Thoracic aorta (tissue), 2 donors: ENCODE measurements at places on chromosomes 7 and 10.

DNA sequence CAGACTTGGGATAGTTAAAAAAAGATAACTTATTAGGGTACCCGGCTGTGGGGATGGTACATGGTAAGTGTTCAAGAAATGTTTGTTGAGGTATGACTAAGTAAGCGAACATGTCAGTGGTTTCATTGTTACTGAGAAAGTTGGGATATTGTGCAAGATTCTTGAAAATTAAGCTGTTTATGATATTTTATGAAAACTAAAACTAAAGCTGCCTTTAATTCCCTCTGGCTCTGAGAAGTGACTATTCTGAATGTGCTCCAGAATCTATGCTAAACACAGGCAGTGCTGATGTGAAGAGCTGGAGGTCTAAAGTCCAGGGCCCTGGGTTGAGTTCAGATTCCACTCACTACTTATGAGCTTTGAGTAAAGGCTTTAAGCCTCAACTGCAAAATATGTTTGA lies 72.9 kb downstream of the AOAH start:
- no peak for DNase-seq

DNA sequence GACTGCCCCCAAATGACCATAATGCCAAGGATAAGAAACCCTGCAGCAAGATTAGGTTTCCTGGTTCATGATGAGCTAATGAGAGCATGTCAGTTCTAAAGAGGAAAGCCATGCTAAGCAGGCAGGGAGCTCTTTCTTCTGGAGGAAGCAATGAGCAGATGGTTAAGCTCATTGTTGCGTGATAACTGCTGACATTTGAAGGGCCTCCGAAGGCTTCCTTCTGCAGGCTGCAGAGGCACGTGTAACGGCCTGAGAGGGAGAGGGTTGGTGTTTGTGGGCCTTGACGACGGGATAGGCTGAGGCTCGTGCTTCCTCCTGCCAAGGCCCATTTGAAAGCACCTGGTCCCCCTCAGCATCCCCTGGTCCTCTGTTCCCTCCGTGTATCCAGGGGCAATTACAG lies 63.5 kb upstream of the BTBD16 start:
- DNase-seq: no peak

- no peak for DNase-seq
These were observed 20.8 kb upstream of the HYAL4 start for GRCh38 chr7:123823898-123824753.

DNA sequence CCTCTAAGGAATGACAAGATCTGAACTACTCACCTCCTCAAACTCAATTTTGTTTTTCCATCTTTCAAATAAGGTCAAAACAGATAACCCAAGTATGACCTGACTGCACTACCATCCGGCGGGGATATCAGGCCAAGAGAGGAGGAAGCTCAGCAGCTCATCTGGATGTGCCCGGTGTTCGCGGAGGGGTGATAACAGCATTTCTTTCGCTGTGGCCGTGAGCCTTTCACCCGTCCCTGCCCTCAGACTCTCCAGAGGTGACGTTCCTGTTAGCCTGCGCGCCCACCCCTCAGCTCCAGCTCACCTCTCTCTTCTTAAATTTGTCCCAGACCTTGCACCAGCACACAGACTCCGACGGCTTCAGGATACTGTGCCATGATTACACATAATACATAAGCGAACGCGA lies 526 bp downstream of the ZNF248 start:
- no peak for DNase-seq

GRCh38 chr10:58637352-58637751 lies 124.7 kb downstream of the BICC1 start:
- DNase-seq: no peak

DNA sequence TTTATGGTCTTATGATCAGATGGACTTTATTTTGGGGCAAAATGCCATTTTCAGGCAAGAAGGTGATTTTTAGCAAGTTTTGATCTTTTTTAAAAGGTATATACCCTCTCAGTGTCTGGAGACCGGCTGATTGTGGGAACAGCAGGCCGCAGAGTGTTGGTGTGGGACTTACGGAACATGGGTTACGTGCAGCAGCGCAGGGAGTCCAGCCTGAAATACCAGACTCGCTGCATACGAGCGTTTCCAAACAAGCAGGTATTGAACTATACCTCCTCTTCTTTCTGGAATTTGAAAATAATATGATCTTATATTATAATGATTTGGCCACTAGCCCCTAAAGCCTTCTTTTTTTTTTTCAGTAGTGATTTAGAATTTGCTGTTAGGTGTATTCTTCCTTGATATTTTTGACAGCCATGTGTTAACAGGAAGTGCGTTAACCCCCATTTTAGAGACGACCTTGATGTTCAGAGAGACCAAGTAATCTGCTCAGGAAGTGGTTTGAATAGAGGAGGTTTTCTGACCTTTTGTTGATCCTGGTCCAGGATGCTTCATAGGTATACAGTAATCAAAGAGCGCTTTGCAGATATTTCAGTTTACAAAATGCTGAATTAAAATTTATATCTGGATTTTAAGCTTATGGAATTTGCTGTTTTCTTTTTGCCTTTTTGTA lies 6.2 kb downstream of the BUB3 start:
- DNase-seq: no peak

DNA sequence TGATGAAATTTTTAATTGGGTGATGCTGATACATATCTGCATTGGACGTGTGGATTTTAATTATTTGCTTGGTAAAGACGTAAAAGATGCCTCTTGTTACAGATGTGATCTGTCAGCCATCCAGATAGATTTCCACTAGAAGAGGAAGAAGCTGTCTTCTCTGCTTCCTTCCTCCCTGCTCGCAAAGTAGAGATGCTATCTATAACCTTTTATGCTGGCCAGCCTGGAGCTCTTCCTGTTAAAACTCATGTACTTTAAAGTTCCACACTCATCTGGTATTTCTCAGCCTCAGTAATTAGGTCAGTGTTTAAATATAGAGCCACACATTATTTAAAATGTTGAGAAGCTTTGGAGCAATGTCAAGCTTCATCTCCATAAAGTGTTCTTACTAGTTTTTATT lies 51.2 kb upstream of the TMEM229A start:
- DNase-seq: no peak

DNA sequence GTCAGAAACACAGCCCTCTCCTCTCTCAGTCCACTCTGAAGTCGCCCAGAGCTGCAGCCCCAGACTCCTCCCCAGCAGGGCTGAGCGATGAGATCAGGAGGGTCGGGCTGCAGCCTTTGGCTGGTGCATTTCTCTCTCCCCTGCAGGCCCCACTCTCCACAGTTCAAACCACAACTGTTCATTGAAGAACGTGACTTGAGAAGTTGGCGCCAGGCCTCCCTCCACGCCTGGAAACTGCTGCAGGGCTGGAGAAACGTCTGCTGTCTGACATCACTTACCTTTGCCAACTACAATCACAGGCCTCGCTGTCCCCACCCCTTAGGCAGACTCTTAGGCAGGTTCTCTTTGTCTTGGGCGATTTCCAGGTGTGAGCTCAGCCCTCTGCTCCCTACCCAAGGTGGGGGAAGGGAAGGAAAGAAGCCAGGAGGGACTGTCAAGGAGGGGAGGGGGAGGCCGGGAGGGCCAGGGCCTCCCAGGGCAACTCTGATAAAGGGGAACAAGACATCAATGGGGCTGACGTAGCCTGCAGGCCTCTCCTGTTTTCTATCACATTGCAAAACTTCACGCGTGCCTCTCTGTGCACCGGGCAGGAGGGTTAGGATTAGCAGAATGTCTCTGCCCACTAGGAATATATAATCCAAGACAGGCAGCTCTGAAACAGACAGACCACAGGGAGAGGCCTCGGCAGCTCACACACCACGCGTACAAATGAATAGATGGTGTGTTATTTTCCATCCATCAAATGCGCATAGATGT lies 32.7 kb downstream of the CALML5 start:
- DNase-seq: no peak

- no peak for DNase-seq
These were observed 90.7 kb downstream of the MKI67 start for GRCh38 chr10:128035557-128035973.

DNA sequence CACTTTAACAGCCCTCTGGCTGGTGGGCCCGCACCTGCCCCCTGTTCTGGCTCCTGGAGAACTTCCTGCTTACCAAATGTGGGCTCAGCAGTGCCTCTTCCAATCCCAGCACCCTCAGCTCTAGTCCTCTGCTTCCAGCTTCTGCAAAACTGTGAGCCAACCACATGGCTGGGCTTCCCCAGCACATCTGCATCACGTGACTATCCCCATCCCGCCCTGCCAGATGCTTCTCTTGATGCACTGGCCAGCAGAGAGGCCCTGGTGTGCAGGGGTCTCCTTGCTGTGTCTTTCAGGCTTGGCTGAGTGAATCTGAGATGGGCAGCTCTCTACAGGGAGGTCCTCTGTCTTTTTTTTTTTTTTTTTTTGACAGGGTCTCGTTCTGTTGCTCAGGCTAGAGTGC lies 43.8 kb upstream of the DMBT1 start:
- DNase-seq: no peak

- DNase-seq: no peak
These were observed 145.2 kb downstream of the DNAJB6 start for GRCh38 chr7:157482025-157482424.

GRCh38 chr7:40402661-40403060 lies 267.9 kb downstream of the SUGCT start:
- DNase-seq: no peak

- DNase-seq: no peak
These were observed 90.6 kb downstream of the PIP4K2A start for GRCh38 chr10:22623633-22624253.

GRCh38 chr10:131641898-131642297 lies 258.9 kb upstream of the PPP2R2D start:
- DNase-seq: no peak

DNA sequence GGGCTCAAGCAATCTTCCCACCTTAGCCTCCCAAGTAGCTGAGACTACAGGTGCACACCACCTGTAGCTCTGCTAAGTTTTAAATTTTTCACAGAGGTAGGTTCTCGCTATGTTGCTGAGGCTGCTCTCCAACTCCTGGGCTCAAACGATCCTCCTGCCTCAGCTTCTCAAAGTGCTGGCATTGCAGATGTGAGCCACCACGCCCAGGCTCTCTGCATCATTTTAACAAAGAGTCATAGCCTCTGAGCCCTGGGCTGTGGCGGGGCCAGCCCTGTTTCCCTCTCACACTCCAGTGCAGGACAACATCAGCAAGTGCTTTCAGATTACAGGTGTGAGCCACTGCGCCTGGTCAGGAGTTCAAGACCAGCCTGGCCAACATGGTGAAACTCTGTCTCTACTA lies 102.5 kb downstream of the COL26A1 start:
- DNase-seq: no peak

- DNase-seq: no peak
These were observed 258.4 kb upstream of the BMPER start for GRCh38 chr7:33646891-33647391.

DNA sequence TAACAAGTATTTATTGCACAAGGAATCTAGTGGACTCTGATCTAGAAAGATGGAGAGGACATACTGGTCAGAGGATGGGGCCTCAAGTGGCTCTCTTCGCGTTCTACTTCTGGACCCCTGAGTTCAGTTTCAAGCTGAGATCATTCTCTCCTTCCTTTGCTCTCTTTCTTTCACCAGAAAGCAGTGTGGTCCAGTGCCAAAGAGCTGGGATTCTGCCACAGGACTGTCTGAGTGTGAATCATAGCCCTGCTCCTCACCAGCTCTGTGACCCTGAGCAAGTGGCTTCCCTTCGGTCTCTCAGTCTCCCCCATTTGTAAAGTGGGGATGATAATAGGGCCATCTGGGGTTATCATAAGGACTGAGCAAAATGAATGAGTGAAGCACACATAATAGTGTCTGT lies 715.2 kb downstream of the SUGCT start:
- DNase-seq: no peak

DNA sequence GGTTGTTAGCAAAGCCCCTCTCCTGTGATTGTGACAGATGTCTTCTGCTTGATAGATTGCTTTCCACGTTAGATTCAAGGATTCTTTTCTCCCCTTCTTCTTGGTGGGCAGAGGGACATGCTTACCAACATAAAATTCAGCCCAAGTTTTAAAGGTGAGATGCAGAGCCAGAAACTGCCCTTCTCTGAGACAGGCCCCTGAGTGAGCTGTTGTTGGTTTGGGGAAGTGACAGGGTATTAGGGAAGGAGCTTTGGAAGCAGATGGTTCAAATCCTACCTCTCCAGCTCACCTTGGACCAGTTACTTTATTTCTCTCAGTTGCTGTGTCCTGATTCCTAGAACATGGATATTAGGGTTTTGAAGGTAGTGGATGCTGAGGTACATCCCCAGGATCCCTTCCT lies 53.0 kb downstream of the SORCS3 start:
- no peak for DNase-seq

DNA sequence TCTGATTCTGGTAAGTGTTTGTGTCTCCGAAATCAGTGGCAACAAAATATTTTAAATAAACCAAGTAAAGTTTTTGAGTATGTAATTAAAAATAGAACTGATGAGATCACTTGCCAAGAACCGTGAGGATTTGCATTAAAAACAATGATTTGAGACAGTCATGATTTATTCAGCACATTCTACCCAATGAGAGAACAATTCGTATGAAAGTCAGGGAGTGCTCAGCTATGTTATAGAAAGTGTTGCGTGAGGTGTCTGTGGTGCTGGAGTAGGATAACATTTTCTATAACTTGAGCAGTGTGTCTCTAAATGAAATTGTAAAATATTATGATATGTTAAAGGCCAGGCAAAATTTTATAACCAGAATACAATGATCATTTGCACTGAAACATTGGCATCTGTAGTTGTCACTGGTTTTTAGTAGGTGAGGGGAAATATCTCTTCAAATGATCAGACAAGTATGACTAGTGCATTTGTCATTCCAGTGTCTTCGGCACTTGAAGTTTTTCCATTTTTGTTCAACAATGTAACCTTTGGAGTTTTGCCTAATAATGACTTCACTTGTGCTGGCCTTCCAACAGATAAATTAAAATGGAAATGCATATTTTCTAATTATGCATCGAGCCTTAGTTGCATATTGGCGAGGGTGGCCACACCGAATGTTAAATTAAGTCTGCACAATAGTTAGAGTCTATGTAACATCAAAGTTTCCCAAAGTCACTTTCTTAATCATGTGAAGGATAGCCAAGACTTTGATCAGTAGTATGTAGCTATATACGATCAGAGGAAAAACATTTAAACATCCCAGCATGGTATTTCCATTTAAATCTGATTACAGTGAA lies 335.9 kb downstream of the GFRA1 start:
- DNase-seq: no peak

DNA sequence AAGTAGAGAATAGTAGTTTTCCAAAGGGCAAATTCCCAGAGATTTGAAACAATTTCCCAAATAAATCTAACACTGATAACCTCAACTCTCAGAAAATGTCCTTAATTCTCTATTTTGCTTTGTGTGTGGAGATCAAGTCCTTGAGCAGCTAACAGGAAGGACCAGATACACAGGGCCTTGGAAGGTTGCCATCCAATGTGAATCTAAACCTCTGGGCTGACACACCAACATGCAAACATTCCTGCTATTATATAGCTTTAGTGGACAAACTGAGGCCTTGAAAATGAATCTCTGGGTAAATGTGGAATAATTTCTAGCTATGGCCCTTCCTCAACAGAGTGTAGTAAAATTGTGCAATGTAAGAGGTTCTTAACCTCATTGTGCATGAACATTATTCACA lies 44.1 kb upstream of the PARD3 start:
- no peak for DNase-seq
